ENCODE measurements at places on chromosomes 3 and 15.
A peak's percentile ranks its signal among the peaks of the same experiment; 100 is the strongest.

- DNase-seq: no peak
These were observed 118.7 kb downstream of the PDE8A start for GRCh38 chr15:85100186-85100937.

DNA sequence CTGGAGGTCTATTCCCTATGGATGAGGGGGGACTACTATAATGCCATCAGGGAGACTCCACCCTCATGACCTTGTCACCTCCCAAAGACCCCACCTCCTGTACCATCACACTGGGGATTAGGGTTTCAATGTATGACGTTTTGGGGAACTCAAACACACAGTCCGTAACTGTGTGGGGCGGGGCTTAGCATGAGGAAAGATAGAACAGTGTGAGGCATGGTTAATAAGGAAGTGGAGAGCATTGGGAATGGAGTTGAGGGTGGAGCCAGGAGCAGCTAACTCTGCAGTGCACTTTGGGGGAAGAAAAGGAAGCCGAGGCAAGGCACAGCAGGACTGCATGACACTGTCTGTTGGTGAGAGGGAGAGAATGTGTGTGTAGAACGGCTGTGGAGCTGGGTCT, 90.9 kb upstream of the AGBL1 start:
- no peak for DNase-seq

GRCh38 chr3:26703519-26703918, 80.9 kb downstream of the LRRC3B start:
- DNase-seq: no peak

GRCh38 chr15:97174886-97175540, 785.5 kb upstream of the ARRDC4 start:
- DNase-seq: no peak

DNA sequence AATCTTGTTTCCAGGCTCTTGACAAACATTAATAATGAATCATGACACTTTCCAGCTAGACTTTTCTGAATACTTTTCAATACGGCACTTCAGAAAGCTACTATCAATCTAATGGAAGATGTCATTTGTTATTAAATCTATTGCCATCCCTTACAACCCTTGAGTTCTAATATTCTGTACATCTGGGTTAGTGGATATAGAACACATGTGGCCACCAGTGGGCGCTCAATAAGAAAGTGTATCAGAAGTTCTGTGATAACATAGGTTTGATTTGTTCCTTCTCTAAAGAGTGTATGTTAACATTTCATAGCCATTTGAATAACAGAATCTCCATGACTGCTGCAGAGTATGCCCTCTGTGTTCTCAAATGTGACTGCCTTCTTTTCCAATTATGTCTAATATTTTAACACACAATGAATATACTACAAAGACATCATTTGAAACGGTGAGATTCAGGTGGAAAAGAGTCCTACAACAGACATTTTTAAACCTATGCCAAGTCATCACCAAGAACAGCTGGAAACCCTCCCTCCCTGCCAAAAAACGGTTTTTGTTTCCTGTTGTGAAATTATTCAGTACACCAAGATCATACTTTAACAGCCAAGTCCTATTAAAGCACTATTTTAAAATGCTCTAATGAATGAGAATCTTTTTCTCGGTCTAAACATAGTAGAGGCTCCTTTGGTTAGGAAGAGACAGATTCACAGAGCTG, 22.2 kb downstream of the ALDH1A2 start:
- DNase-seq: peak; percentile 45

DNA sequence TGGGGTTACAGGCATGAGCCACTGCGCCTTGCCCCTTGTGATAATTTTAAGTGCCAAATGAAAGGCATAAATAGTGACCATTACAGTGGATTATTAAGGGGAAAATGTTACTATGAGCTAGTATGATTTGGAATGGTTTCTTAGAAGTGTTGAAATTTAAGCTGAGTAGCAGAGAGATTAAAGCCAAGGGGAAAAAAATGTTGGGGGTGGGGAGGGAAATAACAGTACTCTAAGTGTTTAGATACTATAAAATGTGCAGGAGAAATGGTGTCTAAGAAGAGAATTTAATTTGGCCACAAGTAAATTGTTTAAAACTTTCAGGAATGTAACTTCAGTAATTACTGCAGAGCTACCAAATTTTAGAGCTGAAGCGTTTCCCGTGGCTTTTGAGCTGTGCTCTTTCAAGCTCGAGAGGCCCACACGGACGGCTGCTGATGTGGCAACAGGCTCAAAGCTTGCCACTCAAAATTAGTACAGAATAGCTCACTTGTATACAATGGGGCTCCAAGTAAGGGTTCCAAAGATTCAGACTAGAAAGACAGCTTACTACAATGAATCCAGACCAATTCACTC, 23.9 kb upstream of the SLC12A8 start:
- no peak for DNase-seq

GRCh38 chr3:151499168-151499567, 38.3 kb upstream of the IGSF10 start:
- no peak for DNase-seq

GRCh38 chr3:195907684-195907933, 742 bp downstream of the TNK2 start:
- DNase-seq: no peak

- no peak for DNase-seq
These were observed 108.8 kb downstream of the FBN1 start for GRCh38 chr15:48536681-48537091.

GRCh38 chr15:33354411-33354810, 43.6 kb downstream of the RYR3 start:
- no peak for DNase-seq

- peak; percentile 49 for DNase-seq
These were observed 98.9 kb downstream of the CHSY1 start for GRCh38 chr15:101152914-101153313.

- DNase-seq: no peak
These were observed 145.8 kb upstream of the THRB start for GRCh38 chr3:24640330-24640877.

DNA sequence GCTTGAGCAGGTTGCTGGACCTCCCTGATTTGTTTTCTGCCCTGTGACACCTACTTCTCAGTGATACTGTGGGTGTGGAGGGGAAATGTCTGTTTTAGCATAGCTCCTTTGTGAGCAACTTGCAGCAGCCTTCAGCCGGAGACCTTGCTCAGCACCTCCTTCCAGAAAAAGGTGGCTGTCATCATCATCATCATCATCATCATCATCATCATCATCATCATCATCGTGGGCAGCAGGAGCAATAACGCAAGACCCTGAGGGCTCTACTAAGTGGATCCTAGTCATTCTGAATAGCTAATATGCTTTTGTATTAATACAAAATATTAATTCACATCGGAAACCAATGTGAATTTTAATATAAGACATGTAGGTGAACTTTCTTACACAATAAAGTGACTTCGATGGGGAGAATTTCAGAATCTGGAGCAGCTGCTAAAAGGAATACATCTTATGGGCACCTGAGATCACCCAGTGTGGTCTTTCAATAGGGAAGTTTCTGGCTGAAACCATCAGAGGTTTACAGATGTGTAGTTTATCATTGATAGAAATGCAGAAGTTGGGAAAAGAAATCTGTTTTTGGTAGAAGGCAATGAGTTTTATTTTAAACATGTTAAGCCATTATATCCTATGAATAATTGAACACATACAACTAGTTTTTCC, 8.6 kb downstream of the GABRR3 start:
- no peak for DNase-seq

GRCh38 chr3:41029356-41029755, 169.9 kb upstream of the CTNNB1 start:
- no peak for DNase-seq

DNA sequence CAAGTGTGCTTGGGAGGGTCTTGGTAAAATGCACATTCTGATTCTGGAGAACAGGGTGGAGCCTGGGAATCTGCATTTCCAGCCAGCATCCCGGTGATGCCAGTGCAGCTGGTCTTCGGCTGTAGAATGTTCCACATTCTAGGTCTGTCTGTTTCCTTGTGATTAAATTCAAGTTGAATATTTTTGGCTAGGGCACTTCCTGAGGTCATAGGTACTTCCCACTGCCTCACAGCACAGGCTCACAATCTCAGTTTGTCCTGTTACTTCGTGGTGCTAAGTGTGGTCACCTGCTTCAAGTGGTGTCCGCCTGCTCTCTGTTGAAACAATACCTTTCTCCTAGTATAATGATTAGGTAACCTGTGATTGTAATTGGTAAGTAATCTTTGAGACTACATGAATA, 40.1 kb downstream of the FLNB start:
- DNase-seq: no peak

GRCh38 chr3:63861306-63861705, 2.3 kb downstream of the THOC7 start:
- DNase-seq: no peak

DNA sequence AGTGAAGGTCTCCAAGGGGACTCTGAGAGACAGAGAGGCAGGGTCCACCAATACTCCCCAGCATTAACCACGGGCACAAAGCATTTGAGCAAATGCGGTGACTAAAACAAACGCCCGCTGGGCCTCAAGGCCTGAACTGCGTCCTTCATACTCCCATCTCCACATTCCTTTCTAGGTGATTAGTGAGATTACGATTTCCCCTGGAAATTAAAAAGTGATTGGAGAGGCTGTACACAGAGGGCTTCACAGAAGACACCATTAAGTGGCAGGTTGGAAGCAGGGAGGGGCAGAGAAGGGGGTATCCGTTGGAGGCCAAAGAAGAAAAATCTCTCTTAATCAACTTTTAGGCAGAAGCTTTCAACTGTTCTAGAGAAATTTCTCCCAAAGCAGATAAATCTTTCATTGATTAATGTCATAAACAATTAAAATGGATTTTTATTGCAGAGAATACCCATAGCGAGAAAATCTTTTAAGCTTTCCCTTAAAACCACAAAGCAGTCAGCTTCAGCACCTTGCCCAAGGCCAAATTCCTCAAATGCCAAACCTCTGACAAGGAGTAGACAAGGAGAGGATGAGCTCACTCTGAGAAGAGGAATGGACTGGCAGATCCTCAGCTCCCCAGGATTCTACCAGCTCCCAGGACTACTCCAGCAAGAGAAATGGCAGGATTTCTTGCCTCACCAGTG, 38.2 kb downstream of the MB21D2 start:
- DNase-seq: no peak

- no peak for DNase-seq
These were observed 54.0 kb upstream of the CHMP2B start for GRCh38 chr3:87173071-87173470.

DNA sequence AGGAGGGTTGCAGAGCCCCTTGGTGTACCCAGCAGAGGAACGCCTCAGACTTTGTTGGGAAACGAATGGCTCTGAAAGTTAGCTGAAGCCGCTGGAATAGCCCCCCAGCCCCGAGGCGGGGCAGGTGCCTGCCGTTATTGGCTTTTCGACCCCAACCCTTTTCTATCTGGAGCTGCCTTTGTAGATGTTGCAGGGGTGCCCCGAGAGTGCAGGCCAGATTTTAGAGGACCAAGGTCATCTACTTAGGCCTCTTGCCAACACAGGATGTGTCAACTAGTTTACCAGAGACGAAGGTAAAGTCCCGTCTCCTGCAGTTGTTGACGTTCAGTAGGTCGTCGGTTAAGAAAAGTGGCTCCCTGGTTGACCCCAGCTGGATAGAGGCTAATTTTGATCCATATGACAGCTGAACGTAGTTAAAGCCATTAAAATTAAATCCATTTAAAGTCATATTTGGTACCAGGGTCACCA, 579 bp upstream of the UBE3A start:
- no peak for DNase-seq

- no peak for DNase-seq
These were observed 2.9 kb upstream of the MKRN2 start for GRCh38 chr3:12553921-12554391.
